H54 (cell line): ENCODE measurements at places on chromosomes 3 and 15.

GRCh38 chr15:60471314-60471713, 7.6 kb downstream of the ICE2 start:
- no peak for DNase-seq

GRCh38 chr15:56758770-56759449, 25.6 kb upstream of the ZNF280D start:
- peak; percentile 15 for DNase-seq

GRCh38 chr3:71045917-71046282, 537.6 kb downstream of the FOXP1 start:
- DNase-seq, result no peak

DNA sequence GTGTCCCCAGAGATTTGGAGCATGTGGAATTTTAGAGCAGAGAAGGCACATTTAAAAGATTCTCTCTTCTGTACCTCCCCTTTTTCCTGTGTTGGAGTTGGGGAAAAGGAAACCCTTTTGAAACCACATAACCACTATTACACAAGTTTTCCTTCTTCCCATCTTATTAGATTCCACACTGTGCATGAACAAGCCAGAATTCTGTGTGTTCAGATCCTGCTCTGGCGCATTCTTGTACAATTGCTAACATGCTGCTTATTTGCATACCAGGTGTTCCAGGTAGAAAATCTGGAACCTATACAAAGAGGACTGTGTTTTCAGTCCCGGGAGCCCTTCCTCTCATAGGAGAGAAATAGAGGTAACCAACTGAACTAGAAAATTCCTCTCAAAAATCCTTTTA, 2.6 kb upstream of the CIB2 start:
- no peak for DNase-seq

- DNase-seq, result peak; percentile 34
Observed at GRCh38 chr3:98726084-98726483, 37.1 kb upstream of the ST3GAL6 start.

- DNase-seq, result no peak
Observed at GRCh38 chr15:81768773-81769172, 277.0 kb downstream of the MEX3B start.

- DNase-seq, result no peak
Observed at GRCh38 chr3:188662795-188663194, 508.8 kb downstream of the LPP start.
